ENCODE measurements at places on chromosomes 6 and 20.

DNA sequence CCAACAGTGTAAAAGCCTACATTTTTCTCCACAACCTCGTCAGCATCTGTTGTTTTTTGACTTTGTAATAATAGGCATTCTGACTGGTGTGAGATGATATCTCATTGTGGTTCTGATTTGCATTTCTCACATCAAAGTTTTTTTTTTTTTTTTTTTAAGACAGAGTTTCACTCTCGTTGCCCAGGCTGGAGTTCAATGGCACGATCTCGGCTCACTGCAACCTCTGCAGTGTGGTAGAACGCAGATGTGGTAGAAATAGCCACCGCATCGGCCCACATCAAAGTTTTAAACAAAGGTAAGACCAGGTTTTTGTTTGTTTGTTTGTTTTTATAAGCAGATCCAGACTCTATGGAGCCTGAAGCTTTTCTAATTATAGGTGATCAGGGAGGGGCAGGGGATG lies 12.7 kb upstream of the PPP1R3G start:
- DNase-seq, result no peak

DNA sequence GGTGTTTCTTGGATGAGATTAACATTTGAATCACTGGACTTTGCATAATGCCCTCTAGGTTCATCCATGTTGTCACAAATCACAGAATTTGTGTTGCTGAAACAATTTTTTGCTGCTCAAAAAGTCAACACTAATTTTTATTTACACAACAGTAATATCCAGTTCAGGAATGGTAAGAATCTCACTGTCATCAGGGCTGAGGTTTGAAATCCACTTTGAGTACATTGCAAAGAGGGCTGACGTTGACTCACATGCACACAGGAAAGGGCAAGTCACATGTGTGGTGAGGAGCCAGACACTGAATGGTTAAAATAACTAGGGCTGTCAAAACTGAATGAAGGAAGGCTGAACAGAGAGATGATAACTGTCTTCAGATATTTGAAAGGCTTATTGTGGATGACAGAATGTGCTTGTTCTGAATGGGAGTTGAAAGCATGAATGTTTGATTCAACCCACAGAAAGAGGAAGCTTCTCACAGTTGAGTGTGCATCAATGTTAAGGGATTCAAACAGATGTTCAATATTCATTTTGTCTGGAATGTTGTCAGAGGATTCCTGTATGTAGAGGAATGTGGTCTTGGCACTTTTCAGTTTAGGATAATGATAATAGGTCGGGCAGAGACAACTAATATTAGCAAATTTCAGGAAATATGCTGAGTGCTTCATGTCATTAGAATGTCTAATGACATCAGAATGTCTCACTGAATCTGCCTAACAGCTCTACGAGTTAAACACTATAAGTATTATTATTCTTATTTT lies 3.6 kb upstream of the ADGRG6 start:
- DNase-seq, result no peak

GRCh38 chr6:144856622-144857021 lies 571.5 kb downstream of the UTRN start:
- DNase-seq, result no peak

DNA sequence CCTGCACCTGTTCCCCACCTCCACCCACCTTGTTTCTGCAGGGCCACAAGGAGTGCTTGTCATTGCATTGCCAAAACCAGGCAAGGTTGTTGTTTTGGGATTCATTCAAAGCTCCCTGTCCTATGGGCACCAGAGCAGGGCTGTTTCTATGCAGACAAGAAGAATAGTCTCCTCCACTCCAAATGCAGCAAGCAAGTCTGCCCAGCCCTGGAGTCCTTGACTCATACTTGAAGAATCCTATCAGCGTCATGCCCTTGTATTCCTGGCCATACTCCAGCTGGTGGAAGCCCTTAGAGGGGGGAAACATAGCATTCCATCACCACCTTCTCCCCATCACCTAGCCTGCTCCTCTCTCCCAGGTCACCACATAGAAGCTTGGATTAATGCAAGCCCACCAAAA lies 145.3 kb upstream of the ECI2 start:
- DNase-seq, result no peak

DNA sequence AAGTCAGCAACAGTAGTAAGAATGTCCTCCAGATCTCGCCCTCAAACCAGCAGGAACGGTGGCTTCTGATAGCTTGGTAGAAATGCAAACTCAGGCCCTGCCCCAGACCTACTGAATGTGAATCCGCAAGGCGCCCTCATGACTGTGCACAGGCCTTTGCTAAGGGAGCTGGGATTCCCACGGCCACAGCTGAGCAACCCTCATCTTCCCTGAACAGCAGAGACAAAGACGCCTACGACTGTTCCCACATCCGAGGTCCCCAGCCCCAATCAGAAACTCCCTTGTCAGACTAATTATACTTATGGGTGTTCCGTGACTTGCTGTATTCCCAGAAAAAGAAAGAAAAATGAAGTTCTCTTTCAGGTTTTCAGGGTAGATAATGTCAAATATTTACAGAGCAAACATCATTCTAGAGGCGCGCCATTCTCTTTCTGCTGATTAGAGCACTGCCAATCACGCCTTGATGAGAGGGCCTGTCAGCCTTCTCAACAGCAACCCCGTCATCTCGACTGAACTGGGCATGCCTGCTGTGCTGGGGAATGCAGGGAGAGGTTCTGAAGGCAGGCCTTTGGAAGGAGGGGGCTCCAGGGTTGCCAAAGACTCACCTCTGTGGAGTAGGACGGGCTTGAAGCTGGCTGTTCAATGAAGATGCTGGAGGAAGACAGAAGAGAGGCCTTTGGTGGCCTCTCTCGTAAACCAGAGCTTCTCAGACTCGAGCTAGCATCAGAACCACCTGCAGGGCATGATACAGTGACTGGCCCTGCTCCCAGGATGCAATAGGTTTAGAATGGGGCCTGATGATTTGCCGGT lies 79.9 kb downstream of the ZNF217 start:
- no peak for DNase-seq

GRCh38 chr6:41642090-41642959 lies 4.1 kb downstream of the MDFI start:
- no peak for DNase-seq

DNA sequence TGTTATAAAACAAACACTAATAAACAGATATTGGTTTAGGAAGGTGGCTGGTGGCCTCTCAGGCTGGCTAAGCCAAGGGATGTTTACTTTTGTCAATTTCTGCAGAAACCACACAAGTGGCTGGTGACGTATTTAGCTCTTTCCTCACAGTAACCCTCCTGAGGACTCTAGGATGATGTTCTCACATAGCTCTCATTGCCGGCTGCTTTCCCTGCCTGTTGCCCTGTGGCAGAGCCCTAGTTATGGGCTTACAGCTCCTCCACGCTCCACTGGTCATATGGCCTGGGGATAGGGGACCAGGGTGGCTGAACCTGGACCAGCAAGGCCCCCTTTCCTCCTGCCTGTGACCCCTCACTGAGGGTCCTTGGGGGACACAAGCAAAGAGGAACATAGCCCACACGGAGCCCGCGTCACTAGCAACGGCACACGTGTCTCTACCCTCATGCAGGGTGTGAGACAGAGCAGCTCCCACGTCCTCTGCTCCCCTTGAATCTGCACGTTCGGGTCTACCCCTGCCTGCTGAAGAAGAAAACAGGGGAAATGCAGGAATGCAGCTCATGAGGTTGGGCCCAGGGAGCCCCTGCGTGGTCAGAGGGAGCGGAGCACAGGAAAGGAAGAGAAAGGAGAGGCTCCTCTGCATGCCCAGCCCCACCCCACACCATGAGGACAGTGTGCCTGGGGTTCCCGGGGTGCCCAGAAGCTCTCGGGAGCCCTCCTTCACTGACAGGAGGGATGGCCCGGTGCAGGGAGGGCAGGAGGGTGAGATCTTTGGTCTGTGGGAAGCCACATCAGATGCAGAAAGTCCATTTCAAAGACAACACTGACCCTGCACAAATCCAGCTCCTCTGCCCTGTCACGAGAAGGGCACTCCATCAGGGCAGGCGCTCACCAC lies 13.9 kb downstream of the RAMACL start:
- no peak for DNase-seq

DNA sequence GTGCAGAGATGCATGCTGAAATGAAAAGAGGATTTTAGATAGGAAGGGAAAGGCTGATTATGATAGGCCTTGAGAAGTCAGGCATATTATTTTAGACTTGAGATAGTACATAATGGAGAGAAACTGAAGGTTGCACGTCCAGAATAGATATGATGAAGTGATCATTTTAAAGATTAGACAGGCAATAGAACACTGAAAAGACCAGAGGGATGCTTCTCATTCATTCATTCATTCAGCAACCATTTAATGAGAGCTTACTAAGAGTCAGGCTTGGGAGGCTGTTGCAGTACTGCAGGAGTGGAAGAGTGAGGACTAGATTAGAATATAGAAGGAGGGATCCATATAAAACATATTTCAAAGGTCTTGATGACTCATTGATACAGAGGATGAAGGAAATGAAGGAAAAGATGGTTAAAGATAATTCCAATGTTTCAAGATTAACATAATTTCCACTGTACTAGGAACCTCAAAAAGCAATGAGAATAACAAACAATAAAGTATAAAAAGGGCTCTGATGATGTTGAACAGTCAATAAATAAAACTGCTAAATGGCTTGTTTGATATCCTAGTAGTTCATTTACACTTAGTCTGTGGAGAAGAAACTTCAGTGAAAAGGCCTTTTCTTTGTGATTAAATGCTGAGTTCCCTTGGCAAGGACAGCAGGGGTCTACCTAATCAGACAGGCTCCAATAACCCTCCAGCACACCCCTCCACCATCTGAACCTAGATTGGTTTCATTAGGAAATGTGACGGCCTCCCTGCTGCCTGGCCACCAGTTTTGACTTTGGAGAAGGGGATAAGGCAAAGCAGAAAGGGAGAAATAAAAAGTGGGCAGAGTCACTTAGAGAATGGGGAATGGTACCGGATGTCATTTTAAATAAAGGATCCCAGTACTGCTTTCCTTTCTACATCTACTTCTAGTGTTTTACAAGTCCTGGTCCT lies 5.3 kb upstream of the FBXO9 start:
- no peak for DNase-seq

DNA sequence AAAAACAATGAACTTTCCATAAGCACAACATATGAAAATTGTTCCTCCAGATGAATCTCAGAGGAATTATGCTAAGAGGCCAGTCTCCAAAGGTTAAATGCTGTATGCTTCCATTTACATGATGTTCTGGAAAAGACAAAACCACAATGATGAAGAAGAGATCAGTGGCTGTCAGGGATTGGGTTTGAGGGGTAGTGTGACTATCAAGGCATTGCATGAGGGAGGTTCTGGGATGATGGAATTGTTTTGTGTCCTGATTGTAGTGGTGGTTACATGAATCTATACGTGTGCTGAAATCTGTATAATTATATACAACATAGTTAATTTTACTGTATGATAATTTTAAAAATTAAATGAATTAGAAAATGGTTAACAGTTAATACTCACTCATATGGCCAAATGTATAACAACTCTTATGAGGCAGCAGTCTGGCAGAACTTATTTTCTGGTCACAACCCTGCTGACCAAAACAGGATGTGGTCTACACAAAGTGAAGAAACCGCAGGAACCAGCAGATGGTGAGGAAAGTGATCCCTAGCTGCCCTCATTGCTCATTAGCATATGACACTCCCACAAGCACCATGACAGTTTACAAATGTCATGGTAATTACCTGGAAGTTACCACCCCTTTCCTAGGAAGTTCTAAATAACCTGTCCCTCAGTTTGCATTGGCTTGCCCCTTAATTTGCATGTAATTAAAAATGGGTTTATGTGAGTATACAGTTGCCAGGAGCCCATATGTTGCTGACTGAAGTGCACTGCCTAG lies 31.9 kb downstream of the NSFL1C start:
- DNase-seq, result no peak

- DNase-seq, result no peak
Observed at GRCh38 chr20:23998392-23998791, 9.8 kb upstream of the GGTLC1 start.

GRCh38 chr6:140909156-140909555 lies 1223.6 kb upstream of the GJE1 start:
- DNase-seq, result no peak

- DNase-seq, result no peak
Observed at GRCh38 chr6:169724494-169725124, at the start of gene PHF10. TSS of gene PHF10 (minus strand) at chr6:169724500. CDS start at chr6:169723931, 569 bp downstream.

- no peak for DNase-seq
Observed at GRCh38 chr20:62061851-62062423, 3.7 kb downstream of the TAF4 start.

- DNase-seq, result no peak
Observed at GRCh38 chr6:33782561-33782960, 6.4 kb downstream of the LEMD2 start.

- DNase-seq, result no peak
Observed at GRCh38 chr20:22679197-22679596, 94.8 kb upstream of the FOXA2 start.

- DNase-seq, result no peak
Observed at GRCh38 chr20:48826069-48826468, 1.7 kb downstream of the PREX1 start.

DNA sequence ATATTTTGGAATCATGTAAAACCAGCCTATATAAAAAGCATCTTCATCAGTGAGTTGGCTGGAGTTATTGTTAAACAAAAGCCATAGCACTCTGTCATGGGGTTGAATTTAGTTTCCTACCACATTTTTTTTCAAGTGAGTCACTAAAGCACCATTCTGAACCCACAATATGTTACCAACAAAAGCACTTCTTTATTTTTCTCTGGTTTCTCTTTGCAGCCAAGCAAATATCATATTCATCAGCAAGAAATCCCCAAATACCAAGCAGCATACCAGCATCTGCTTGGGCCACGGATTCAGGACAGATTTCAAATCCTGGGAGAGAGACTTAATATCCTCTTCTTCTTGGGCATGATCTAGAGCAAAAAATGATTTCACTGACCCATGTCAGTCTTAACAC lies 441.4 kb downstream of the BCKDHB start:
- no peak for DNase-seq

DNA sequence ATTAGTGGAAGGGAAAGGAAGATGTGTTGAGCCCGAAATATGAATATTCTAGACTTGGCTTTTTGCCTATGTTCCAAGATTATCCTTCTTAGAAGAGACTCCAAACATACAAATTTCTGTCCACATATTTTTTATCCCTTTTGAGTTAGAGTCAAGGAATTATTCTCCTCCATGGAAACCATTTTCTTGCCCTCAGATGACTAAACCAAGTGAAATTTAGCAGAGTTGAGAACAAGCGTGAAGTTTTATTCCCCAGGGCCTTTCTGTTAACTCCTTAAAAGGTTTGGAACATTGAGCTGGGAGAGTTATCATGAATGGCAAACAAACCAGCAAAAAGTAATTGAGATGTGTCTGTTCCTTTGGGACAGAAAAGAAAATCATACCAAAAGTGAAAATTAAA lies 286.1 kb upstream of the PLCB4 start:
- DNase-seq, result no peak

GRCh38 chr6:132084811-132085509 lies 133.8 kb upstream of the CCN2 start:
- DNase-seq, result no peak

GRCh38 chr20:20956513-20956931 lies 149.6 kb downstream of the LINC00237 start:
- DNase-seq, result no peak

- no peak for DNase-seq
Observed at GRCh38 chr20:59145924-59146779, 17.5 kb upstream of the ZNF831 start.

GRCh38 chr6:157944983-157945931 lies 36.4 kb upstream of the SYNJ2 start:
- no peak for DNase-seq

- no peak for DNase-seq
Observed at GRCh38 chr6:120320481-120321162, 971.1 kb upstream of the MAN1A1 start.

- DNase-seq, result no peak
Observed at GRCh38 chr6:40587240-40588069, at the start of gene LRFN2. TSS of gene LRFN2 (minus strand) at chr6:40587364.

- no peak for DNase-seq
Observed at GRCh38 chr6:103893141-103893581, 966.6 kb downstream of the HACE1 start.

- DNase-seq, result no peak
Observed at GRCh38 chr20:467755-468154, 5.4 kb upstream of the TBC1D20 start.

Measured in LNCaP clone FGC (cell line).